HS-5 (cell line): ENCODE measurements at places on chromosomes 6 and 20.

DNA sequence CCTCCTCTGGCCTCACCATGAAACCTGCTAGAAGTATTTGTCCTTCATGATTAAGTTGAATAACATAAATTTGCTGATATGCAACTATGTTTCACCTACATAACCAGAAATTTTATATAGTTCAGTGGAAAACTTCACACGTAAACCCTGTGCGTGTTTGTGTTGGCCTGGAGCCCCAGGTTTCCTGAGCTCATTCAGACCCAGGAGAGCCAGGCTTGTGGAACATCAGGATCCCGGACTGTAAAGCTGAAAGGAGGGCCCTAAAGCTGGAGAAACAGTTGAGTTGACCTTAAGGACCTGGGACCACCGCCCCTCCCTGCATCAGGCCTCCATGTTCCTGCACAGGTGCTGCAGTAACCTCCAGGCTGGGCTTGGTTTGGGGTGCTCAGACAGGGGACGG lies 3.1 kb upstream of the SPATS1 start:
- DNase-seq = no peak

DNA sequence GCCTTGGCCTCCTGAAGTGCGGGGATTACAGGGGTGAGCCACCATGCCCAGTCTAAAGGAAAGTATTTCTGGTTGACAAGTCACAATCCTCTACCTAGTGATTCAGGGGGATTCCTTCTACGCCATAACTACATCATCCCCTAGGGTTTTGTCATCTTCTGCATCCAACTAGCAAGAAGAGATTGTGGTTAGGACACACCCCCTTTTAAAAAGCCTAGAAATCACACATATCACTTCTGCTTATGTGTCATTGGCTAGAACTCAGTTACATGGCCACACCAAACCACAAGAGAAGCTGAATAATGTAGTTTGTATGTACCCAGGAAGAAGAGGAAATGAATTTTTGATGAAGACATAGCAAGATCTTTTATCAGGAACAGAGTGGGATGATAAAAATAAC lies 14.7 kb upstream of the CHD6 start:
- peak; percentile 64 for DNase-seq

- DNase-seq = no peak
These were observed 70.8 kb upstream of the ATXN1 start for GRCh38 chr6:16832043-16832567.

- DNase-seq = no peak
These were observed 381.2 kb downstream of the C6orf118 start for GRCh38 chr6:164928057-164928727.

DNA sequence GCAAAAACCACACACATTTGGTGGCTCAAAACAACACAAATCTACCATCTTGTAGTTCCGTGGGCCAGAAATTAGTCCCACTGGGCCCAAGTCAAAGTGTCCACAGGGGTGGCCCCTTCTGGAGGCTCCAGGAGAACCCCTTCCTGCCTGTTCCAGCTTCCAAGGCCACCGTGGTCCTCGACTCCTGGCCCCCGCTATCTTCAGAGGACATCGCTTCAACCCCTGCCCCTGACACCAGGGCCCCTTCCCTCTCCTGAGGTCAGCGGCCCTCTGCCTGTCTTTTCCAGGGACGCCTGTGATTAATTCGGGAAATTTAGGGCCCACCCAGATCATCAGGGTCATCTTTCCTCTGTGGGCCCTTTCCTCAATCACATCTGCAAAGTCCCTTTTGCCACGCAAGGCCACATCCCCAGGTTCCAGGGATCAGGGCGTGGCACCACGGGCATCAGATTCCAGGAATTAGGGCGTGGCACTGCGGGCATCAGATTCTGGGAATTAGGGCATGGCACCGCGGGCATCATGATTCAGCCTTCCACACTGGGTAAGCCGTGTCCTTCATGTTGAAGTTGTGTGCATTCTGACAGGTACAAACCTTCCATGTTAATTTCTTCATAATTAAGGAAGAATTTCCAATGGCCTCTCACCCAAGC lies 59.9 kb upstream of the SMOC2 start:
- no peak for DNase-seq

DNA sequence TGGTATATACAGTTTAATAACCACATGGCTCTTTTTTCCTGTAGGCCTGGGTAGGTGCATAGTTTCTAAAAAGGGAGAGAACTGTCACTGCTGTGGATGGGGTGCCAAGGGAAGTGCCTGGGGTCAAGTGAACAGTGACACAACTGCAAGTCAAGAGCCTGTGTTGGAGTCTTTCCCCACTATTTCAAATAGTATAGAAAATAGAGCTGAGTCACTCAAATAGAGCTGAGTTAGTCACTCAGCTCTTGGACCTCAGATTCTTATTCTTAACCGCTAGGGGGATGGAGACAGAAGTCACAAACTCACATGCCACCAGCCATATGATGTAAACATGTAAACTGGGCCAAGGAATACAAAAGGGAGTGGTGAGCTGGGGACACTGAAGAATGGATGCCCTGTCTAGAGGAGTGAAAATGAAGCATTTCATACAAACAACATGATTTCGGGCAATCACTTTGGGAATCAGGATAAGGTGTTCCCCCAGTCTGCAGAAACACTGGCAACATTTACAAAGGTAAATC lies 2.1 kb downstream of the NQO2 start:
- no peak for DNase-seq

GRCh38 chr6:169663468-169663867 lies 38.4 kb downstream of the WDR27 start:
- no peak for DNase-seq

- DNase-seq = no peak
These were observed 151.2 kb downstream of the ELOVL4 start for GRCh38 chr6:79796197-79796596.

- DNase-seq = no peak
These were observed 109.0 kb upstream of the SUPT3H start for GRCh38 chr6:45486736-45487135.

DNA sequence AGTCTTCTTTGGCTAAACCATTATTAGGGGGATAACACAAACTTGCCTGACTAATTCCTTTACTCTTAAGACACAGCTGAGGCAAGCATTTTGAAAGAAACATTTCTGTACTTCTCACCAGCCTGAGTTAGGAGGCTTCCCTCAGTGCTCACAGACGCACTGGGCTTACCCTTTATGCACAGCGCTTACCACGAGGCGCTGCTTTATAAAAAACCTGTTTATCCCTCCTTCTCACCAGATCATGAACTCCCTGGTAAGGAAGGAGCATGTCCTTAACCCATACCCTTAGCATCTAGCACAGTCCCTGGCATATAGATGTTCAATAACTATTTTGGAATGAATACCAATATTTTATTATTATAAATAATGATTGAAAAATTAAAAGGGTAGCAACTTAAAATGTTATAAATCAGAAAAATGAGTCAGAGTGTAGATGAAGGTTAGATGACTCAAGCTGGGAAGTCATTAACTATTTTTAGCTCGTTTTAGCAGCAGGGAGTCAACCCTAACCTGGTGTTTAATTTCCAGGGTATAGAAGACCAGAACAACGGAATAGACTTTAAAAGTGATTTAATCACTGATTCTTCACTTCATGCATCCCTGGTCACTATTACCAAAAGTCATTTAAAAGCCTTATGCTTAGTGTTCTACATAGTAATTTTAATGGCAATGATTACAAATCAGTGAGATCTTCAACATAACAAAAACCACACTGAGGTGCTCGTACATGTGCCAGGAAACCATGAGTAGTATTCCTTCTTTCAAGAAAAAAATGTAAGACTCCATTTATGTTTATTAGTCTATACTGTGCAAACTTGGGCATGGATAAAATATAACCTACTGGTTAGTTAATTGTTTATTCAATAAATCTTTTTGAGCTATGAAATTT lies 4.1 kb upstream of the TPD52L1 start:
- DNase-seq = peak; percentile 13

DNA sequence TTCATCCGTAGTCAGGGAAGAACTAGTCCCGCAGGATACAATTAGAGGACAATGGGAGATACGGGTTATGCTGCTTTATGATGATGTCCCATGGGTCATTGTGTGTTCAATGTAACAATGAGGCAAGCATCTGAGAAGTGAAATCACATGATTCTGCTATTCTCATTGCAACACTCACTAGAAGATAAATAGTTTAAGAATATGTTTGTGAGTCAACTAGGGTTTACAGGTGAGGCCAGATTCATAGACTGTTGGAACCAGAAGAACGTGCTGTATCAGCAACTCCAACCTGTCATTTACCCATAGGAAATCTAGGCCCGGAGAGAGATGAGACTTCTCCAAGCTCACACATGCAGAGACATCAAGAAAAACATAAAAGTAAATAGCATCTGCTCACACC lies 80.8 kb downstream of the SCML4 start:
- DNase-seq = no peak

GRCh38 chr6:45327956-45328522 lies at the start of gene RUNX2:
TSS of gene RUNX2 (plus strand) at chr6:45328330. CDS start at chr6:45328727, 397 bp downstream.
- DNase-seq = peak; percentile 53

- DNase-seq = no peak
These were observed 216.7 kb downstream of the SYNDIG1 start for GRCh38 chr20:24686156-24686555.

GRCh38 chr6:162219266-162219665 lies 508.3 kb downstream of the PRKN start:
- no peak for DNase-seq

DNA sequence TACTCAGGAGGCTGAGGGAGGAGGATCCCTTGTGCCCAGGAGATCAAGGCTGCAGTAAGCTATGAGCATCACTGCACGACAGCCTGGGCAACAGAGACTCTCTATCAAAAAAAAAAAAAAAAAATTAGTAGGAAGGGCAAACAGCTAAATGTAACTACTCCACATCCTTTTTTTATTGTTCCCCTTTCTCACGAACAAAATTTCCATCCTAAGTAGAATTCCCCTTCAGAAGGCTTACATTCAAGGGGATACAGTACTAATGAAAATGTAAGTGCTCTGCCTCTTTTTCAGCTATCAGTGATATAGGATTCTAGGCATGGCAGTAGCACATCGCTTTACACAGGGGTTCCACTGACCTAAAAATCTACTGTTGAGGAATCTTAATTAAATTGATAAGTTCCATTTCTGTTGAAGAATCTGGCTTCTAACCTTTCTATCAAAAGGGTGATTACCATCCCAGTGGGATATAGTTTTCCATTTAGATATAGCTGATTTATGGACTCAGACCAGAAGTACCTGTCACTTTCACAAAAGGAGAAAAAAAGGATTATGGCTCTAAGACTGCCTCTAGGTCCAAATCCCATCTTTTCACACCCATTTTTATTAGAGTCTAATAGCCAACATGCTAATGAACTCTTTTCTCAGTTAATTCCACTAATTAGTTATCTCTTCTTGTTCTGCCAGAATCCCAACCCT lies 2.6 kb downstream of the B4GALT5 start:
- DNase-seq = no peak

DNA sequence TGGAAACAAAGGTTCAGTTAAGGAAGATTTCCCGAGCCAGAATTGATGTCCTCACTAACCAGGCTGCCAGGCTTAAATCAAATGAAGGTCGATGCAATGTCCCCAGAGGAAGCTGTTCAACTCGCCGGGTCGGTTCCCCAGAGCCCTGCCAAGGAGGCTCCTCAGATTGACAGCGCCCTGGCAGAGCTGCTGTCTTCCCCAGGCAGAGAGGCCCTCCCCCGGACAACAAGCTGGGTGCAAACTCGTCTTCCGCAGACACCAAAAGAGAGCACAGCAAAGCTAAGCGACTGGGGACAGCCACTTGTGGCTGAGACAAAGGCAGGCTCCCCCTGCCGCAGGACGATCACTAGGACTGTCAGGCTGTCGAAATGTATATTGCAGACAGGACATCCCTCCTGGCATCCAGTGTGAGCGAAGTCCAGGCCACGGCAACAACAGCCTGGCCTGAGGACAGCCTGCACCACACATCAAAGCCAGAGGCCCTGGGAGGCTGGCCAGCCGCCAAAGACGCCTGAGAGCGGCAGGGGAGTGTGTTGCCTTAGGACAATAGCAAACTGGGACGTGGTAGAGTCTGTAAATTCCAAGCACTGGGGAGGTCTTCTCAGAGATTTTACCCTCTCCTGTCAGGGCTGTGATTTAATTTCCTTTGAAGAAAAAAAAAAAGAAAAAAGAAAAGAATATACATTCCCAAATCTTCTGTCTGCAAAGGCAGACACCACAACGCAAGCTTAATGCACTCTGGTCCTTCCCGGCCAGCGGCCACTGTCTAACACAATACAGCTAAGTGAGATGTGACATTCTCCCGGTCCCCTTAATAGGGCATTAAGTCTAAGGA lies 99.1 kb downstream of the HIVEP2 start:
- DNase-seq = no peak

DNA sequence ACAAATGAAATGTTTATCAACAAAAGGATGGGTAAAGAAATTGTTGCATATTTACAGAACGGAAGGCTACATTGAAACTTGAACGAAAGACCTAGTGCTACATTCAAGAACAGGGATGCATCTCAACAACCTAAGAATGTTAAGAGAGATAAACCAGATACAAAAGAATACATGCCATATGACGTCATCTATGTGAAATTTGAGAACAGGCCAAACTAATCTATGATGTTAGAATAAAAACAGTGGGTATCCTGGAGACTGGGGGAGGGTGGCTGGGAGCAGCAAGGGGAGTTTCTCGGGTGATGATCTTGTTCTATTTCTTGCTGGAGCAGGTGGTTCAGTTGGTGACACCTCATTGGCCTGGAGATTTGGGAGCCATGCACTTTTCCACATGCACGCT lies 81.5 kb downstream of the SULF2 start:
- DNase-seq = no peak

DNA sequence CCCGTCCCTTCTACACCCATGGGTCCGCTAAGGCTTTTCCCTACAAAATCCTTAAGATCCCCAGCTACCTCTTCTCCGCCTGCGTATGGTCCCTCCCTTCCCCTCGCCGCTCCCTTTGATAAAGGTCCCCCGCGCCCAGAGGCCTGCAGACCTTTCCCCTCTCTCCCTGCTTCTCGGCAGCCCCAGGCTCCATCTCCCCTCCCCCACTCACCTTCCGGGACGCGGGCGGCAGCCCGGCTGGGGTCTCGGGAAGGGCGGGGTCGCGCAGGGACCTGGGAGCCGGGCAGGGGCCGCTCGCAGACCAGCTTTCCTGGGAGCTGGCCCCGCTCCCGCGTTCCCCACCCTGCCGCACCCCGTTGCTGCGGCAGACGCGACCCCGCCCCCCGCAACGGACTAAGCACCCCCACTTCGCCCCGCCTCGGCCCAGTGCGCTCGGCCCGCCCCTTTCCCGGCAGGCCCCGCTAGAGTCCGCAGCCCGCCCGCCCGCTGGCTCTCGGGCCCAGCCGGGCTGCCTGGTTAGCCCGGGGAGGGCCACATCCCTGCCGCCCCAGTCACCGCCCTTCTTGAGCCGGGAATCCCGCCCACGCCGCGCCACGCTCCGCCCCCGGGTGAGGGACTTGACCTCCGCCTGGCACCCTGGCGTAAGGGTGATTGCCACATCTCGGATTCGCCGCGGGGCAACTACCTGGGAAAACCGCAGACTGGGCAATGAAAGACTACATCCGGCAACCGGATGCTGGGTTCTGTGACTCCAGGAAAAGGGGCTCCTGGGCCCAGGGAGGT lies at the start of gene FLOT1:
TSS of gene FLOT1 (minus strand) at position 372 of the 783 bp plus-strand sequence. CDS start 498 bp downstream, outside the sequence.
- DNase-seq = no peak

- no peak for DNase-seq
These were observed 13.8 kb downstream of the UBE2V1 start for GRCh38 chr20:50099113-50099512.

- no peak for DNase-seq
These were observed 107.6 kb upstream of the RNF24 start for GRCh38 chr20:4122926-4123325.

GRCh38 chr20:30488941-30489613 lies 768.4 kb upstream of the DEFB115 start:
- DNase-seq = no peak
